ENCODE measurements at places on chromosomes 16 and 17.

- no peak for DNase-seq
Measured at GRCh38 chr17:62163847-62164246, 98.8 kb upstream of the MED13 start.

GRCh38 chr17:74037320-74037719 is 166.2 kb upstream of the RPL38 start:
- no peak for DNase-seq

GRCh38 chr17:51651513-51652298 is 391.4 kb downstream of the UTP18 start:
- no peak for DNase-seq

GRCh38 chr17:28878981-28879380 is 18.6 kb downstream of the FLOT2 start:
- DNase-seq: peak; percentile 15

DNA sequence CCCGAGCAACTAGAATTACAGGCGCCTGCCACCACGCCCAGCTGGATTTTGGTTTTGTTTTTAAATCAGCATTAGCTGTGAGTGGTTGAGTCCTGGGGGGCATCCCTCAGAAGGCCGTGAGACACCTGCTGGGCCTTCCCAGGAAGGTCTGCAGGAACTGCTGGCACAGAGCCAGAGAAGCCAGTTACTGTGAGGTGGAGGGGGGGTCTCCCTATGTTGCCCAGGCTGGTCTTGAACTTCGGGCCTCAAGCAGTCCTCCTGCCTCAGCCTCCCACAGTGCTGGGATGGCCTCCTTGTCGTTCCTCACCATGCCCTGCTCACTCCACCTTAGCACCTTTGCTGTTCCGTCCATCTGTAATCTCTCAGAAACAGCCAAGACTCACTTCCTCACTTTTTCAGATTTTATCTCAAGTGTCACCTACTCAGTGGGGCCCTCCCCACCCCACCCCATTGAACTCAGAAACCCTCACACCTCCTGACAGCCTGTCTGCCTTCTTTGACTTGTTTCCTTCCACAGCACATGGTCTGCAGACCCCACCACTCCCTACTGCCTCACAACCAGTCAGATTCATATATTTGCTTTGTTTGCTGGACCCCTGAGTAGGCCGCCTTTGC is 62.3 kb downstream of the WSB1 start:
- DNase-seq: no peak
